NCI-H345 (cell line): ENCODE measurements at places on chromosomes 5 and 9.

DNA sequence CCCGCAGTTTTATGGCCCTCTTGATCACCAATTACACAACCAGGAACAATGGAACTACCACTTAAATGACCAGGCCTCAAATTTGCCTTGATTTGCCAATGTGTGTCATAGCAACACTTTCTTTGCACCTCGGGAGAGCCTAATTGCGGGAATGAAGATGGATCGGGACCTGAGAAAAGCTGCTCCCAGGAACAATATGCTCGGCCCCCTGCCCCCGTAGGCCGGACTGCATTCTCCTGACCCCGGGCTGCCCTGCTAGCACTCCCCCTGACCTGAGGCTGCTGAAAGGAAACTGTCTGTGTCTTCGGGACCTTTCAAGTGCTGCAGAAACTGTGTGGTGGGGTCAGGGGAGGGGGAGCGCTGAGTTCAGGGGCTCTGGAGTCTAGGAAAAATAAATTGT, 294.3 kb upstream of the IRX1 start:
- no peak for DNase-seq

DNA sequence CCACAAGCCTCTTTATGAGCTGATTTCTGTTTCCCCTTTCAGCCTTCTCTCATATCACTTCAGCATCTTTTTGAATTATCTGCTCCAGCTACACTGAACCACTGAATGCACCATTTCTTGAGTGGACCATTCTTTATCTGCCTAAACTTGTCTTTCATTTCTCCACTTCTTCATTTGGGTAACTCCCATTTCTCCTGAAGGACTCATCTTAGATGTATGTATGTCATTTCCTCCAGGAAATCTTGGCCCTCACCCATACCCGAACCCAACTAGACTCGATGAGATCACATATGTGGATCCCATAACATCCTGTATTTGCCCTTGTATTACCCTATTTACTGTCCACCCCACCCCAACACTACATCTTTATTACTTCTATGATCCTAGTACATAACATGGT, 249.8 kb downstream of the KIF4B start:
- no peak for DNase-seq

- DNase-seq: peak; percentile 61
Measured at GRCh38 chr5:154384480-154385235, 61.1 kb upstream of the SAP30L start.

DNA sequence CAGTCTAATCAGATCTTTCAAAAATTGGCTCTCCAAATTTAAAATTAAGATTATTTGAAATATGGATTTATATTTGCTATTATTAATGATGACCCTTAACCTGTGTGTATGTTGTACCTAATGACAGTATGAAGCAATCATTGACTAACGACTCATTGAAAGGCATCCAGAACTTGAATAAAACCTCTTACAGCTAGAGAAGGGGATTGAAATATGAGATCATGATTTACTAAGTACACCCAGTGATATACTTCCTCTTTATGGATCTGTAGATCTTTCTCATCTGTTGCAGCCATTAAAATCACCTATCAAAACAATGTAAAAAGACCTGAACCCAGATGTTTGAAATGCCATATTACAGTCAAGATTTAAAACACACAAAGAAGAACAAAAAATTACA, 126.5 kb downstream of the RPS23 start:
- DNase-seq: no peak

GRCh38 chr5:90968319-90968718, 409.7 kb downstream of the ADGRV1 start:
- no peak for DNase-seq

GRCh38 chr5:110727025-110727314, 499 bp upstream of the TMEM232 start:
- no peak for DNase-seq

- no peak for DNase-seq
Measured at GRCh38 chr9:114784721-114785279, 21.0 kb downstream of the TNFSF15 start.

- peak; percentile 41 for DNase-seq
Measured at GRCh38 chr9:28121366-28121765, 548.1 kb upstream of the C9orf72 start.

DNA sequence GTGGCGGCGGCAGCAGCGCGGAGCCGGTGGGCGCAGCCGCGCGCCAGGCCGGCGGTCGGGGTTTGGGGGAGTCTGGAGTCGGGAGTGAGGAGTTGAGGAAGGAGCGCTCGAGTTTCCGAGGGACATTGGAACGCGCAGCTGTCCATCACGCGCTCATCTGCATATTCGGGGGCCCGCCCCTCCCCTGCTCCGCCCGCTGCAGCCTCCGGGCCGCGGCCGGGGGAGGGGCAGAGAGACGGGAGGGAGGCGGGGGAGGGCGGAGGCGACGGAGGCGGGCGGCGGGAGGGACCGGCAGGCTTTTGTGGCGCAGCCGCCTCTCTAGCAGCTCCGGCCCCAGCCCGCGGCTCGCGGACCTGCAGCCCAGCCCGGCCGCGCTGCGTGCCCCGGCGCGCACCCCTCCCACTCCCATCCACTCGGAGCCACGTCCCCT, at the start of gene IRX2:
Gene IRX2 (minus strand): TSS at position 86 of the 430 bp plus-strand sequence. CDS start 264 bp downstream, outside the sequence.
- peak; percentile 92 for DNase-seq

DNA sequence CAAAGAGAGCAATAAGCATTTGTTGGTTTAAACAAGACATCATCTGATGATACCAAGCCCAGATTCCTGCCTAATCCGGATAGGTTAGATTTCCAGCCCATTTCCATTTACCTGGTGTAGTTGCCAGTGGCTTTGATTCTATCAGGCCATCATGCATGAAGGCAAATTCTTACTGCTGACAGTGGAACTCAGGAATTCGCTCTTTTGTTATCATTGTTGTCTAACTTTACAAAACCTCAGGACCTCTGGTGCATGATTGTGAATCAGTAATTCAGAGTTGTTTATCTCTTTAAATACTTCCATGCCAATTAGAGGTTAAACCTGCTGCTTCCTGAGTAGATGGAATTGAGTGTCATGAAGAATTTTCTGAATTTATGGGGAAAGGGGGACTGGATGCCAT, 76.5 kb downstream of the C9orf152 start:
- DNase-seq: no peak

- DNase-seq: no peak
Measured at GRCh38 chr5:38847559-38848347, 1.9 kb downstream of the OSMR start.

- DNase-seq: no peak
Measured at GRCh38 chr9:104276709-104277245, 182.7 kb downstream of the SMC2 start.

DNA sequence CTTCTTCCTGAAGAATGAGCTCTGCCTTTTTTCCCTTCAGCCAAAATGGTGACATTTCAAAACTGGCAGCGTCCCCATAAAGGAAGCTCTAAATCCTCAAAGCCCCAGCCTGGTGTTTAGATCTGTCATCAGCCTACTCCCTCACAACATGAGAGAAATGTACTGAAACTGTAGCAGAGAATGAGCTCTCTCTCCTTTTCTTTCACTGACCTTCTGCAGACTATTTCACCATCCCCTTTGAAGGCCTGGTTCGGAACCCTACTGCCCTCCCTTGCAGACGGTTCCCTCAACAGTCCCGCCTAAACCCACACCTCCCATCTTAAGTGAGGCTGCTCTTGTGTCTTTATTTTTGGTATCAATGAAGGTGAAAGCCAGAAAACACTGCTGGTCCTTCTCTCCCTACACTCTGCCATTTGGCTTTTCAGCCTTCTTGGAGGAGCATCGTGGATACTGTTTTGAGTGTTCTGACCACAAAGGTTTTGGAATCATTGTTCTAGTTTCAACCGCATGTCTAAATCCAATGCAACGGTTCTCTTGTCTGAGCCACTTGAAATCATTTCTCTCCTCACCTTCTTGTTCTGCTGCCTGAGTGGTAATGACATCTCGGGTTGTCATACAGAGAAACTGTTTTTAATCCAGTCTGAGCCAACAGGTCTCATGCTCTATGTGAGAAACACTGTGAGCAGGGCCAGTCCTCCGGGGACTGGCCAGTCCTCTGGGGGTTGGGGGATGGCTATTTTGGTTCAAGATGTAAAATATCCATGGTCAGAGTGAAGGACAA, 39.0 kb downstream of the ITK start:
- no peak for DNase-seq

DNA sequence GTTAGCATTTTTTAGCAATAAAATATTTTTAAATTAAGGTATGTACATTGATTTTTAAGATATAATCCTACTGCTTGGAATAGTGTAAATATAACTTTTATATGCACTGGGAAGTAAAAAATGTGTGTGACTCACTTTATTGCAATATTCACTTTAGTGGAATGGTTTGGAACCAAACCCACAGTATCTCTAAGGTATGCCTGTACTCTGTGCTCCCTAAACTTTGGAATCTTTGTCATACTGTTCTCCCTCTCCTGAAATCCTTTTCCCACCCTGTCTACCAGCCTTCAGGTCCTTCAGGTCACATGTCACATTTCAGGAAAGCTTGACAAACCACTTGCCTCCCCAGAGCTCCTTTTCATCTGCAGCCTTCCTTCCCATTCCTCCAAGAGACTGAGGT, 308.7 kb downstream of the SPOCK1 start:
- no peak for DNase-seq

- DNase-seq: peak; percentile 85
Measured at GRCh38 chr9:95138474-95138873, 179.0 kb downstream of the FANCC start.

GRCh38 chr5:62708481-62709325, 130.1 kb downstream of the LRRC70 start:
- DNase-seq: no peak

- no peak for DNase-seq
Measured at GRCh38 chr5:83516377-83516776, 44.8 kb downstream of the VCAN start.

DNA sequence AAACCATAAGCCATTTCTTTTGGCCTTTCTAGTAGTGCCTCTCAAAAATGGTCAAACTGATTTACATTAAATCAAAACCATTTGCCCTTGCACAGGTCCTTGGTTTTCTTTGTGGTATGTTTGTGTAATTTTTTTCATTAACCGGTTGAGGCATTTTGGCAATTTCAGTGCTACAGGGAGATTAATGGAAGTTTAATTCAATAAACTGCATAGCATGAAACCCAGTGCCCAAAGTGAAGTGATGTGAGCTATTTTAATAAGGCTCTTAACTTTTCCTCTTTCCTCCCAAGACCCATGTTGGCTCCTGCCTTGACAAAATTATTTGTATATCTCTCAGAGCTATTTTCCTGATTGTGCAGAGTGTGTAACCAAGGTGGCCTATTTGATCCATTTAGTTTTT, 326.2 kb upstream of the SEMA6A start:
- DNase-seq: no peak

DNA sequence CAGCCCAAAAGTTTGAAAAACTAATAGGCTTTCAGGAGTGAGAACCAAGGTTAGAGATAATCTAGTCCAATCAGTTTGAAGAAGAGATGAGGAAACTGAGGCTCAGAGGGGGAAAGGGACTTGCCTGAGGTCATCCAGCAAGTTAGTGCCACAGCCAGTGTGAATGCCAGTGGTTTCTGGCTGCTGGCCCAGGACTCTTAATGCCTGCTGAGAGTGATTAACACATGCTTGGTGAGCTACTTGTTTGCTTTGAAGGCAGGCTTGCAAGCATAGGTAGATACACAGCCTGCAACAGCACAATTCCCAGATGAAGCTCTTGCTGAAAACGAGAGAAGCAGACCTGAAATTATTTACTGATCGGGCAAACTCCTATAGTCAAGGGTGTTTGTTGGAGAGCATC, 591.6 kb upstream of the SGCD start:
- peak; percentile 37 for DNase-seq

GRCh38 chr5:19608444-19609002, 379.5 kb downstream of the CDH18 start:
- DNase-seq: peak; percentile 23

- no peak for DNase-seq
Measured at GRCh38 chr5:73507062-73507461, 8.8 kb downstream of the BTF3 start.

- DNase-seq: peak; percentile 16
Measured at GRCh38 chr5:134851307-134851923, 5.6 kb downstream of the C5orf24 start.

DNA sequence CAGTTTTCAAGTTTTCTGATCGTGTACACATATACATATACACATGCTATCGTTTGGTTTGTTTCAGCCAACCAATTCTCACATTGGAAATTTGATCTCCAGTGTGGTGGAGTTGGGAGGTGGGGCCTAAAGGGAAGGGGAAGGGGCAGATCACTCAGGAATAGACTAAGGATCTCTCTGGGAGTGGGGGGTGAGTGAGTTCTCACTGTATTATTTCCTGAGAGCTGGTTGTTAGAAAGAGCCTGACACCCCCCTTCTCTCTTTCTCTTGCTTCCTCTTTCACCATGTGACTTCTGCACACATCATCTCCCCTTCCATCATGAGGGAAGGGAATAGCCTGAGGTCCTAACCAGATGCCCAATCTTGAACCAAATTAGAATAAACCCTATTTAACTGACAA, 551.7 kb downstream of the MAT2B start:
- DNase-seq: no peak

- peak; percentile 40 for DNase-seq
Measured at GRCh38 chr5:137309290-137309689, 189.8 kb downstream of the SPOCK1 start.

- DNase-seq: no peak
Measured at GRCh38 chr5:68911840-68912690, 181.7 kb upstream of the SLC30A5 start.

DNA sequence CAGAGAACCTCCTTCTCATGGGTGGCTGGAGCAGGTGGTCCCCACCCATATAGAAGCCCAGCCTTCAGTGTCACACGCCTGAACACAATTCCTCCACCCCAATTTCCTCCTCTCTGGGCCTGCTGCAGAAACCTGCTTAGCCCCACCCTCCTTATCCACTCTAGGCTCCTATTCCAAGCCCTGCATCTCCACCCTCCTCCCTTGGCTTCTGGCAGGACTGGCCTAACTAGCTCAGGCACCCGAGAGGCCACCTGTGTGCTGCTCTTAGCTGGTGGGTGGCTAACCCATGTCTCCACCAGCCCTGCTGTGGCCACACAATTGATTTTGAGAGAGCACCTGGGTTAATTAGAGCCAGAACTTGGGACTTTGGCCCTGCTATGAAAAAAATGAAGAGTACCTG, 77.3 kb upstream of the ATP10B start:
- DNase-seq: no peak

DNA sequence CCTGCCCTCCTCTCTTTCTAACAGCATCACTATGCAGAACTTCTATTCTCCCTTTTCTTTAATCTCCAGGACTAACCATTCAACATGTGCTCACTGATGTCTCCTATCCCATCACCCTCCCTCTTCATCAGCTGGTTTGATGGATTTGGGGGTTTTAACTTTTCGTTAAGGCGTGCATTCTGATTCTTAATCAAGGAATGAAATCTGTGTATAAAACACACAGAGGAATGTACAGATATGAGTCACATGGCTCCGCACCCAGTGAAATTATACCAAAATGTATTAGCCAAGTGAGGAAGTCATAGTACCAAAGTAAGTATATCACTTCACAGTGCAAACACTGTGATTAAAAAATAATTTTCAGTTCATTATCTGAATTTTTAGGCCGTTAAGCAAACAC, 35.2 kb downstream of the MARCHF11 start:
- no peak for DNase-seq

DNA sequence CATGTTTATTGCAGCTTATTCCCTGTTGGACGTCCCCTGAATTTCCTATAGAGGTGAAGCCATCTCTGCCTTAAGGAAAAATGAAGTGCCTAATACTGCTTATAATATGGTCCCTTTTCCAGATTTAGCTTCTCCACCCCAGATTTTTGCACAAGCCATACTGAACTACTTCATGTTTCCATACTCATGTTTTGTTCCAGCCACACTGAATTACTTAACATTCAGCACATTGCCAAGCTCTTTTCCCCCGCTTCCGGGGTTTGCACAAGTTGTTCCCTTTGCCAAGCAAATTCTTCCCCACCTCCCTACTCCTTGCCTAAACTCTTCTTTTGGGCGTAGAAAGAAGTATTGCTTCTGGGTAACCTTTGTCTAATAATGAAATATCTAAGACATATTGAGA, 1.7 kb upstream of the CNTRL start:
- DNase-seq: no peak
